ENCODE measurements at places on chromosomes 1 and 21. TPM values are rescaled to one million over a fixed set of nuclear protein-coding genes. Genes with fewer than 3 reads are reported as not detected.

CD58 gene
- 4.8 TPM for total RNA-seq

DNA sequence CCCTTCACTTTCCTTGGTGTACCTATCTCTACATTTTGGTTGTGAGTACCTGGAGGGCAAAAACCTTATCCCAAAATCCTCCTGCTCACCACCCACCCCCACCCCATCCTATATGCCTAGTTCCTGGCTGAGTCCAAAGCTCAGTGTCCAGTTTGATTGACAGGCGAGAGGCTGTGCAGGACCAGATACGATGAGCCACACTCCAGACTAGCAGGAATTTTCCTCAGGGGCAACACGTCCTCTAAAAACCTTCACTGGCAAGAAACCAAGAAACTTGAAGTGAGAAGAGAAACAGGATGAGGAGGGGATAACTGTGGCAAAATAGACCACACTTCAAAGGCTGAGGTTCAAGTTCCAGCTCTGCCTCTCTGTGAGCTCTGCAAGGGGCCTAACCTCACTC is 1.1 kb upstream of the SLAMF8 start:
- DNase-seq = no peak

DNA sequence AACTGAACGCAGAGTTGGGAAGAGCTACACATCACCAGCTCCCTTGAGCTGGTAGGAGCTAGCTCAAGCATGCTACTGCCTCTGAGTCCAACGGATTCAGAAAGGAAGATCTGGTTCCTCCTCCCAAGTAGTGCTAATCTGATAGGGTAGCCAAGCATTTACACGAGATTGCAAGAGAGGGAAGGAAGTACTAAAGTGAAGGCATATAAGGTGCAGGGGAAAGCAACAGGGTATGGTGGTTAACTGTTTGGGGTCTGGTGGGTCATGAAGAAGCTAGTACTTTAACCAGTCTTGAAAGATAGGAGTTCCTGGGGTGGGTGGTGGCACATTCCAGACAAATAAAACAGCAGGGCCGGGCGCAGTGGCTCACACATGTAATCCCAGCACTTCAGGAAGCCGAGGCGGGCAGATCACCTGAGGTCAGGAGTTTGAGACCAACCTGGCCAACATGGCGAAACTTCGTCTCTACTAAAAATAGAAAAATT is 20.2 kb upstream of the ZNF436 start:
- no peak for DNase-seq

- DNase-seq = peak; percentile 83
Observed at GRCh38 chr1:3649342-3650247, at the start of gene WRAP73. Gene WRAP73 (minus strand): TSS chr1:3650103. CDS start chr1:3649999, 104 bp downstream.

DNA sequence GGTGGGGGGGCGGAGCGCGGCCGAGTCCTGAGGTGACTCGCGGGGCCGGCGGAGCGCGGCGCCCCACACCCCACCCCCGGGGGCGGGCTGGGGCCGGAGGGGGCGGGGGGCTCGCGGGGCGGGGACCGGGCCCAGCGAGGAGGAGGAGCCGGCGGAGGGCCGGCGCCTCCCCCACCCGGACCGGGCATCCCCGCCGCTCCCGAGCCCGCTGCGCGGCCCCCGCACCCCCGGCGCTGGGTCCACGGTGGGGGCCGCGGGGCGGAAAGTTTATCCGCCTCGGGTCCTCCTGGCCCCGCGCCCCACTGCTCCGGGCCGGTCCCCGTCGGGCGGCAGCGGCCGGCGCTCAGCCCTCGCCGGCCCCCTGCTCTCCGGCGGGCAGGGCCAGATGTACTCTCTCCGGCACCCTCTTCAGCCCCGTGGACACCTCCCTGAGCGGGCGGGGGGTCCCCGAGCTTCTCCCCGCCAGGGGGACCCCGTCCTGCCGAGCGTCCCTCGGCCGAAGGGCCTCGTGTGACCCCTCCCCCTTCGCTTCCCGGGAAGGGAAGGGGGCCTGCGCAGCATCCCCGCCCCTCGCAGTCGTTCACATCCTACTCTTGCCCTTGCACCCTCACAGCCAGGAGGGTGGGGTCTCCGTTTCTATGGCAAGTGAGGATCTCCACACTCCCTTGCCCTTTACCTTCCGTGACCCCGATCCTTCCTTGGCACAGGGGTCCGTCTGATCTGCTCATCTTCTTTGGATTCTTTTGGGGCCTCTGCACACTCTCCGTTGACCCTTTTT is 663 bp downstream of the CAMTA1 start:
- peak; percentile 56 for DNase-seq

DNA sequence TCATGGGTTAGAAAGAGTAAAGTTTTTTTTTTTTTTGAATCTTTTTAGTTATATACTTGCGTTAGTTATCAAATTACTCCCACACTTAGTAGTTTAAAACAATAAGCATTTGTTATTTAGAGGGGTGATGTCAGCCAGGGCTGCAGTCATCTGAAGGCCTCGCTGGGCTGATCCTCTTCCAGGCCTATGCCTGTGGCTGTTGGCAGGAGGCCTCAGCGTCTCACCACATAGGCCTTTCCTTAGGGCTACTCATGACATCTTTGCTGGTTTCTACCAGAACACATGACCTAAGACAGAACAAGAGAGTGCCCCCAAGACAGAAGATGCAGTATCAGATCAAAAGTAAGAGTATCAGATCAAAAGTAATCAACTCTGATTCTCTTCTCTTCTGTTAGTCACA is 167.4 kb downstream of the HHAT start:
- no peak for DNase-seq

SGIP1 gene
- total RNA-seq = not detected

- peak; percentile 83 for DNase-seq
Observed at GRCh38 chr1:212455803-212456528, 23.2 kb downstream of the NENF start.

- no peak for DNase-seq
Observed at GRCh38 chr1:62407398-62408009, 29.3 kb upstream of the USP1 start.

VAV3 gene
- total RNA-seq = 3.8 TPM

DNA sequence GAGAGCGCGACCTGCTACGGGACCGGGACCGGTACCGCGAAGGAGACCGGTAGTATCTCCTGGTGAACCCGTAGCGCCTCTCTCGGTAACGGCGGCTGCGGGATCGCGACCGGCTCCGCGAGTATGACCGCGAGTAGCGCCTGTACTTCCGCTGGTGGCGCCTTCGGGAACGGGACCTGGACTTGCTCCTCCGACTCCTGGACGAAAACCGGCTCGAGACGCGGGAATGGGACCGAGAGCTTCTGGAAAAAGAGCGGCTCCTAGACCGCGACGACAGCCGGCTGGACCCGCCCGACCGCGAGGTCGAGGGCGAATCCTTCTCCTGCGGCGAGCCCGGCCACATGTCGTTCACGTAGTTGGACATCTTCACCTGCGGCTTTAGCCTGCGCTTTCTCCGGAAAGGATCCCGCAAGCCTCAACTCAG is 642 bp downstream of the RSRP1 start:
- no peak for DNase-seq

PLA2G5 gene
- total RNA-seq = not detected

DNA sequence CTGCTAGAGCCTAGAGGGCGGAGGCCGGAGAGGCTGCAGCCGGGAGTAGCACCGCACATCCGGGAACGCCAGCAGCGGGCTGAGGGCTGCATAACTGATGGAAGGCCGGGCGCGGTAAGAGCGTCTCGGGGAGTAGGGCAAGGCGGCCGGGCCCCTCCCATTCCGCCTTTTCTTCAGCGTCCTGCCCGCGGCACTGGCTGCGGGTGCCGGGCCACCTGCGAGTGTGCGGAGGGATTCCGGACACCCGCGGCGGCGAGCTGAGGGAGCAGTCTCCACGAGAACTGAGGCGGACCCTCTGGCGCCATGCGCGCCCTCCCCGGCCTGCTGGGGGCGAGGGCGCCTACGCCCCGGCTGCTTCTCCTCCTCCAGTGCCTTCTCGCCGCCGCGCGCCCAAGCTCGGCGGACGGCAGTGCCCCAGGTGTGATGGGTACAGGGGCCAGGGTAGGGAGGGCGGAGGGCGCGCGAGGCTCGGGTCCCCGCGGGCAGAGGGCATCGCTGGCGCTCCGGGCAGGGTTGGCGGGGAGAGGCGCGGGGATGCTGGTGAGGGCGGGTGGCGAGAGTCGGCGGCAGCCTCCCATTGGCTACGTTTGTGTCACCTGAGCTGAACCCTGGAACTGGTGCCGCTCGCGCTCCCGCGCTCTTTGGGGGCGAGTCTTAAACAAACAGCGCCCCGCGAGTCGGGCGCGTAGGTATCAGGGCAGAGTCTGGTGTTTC is 334.4 kb downstream of the SRGAP2C start:
- peak; percentile 76 for DNase-seq

DISC1 gene
- total RNA-seq = 7.6 TPM

All from naive thymus-derived CD8-positive, alpha-beta T cell (primary cell).